Subcutaneous adipose tissue (tissue), 4 donors: ENCODE measurements at places on chromosomes 4 and X. TPM values are rescaled to one million over a fixed set of nuclear protein-coding genes. Genes with fewer than 3 reads are reported as not detected.

CENPVL1 gene
- not detected for total RNA-seq

PNMA3 gene
- total RNA-seq = 0.57 TPM

SPANXN1 gene
- not detected for total RNA-seq

SMIM31 gene
- not detected for total RNA-seq

FGG gene
- total RNA-seq = not detected

MCF2 gene
- total RNA-seq = not detected

MAOA gene
- total RNA-seq = 599 TPM

TLL1 gene
- 9.6 TPM for total RNA-seq

YY2 gene
- total RNA-seq = 3.7 TPM

HTN3 gene
- not detected for total RNA-seq
